ENCODE measurements at places on chromosomes 11 and 22.

DNA sequence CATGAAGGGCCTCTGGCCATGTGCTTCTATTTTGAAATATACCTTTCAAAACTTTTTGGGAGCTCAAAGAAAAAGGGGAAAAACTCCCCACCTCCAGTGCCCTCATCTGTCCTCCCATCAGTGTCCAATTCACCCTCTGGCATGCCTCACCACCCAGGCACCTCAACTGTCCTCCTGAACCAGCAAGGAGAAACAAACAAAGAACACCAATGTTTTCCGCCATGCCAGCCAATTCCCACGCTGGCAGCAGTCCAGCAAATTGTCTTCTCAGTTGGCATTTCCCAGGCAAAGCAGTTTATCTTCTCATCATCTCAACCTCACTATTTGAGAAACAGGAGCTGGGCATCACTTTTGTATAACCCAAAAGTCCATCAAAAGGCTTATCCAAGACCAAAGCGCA, 496.9 kb downstream of the SOX6 start:
- DNase-seq: no peak

GRCh38 chr11:26677566-26677965, 44.3 kb downstream of the SLC5A12 start:
- DNase-seq: no peak

GRCh38 chr22:45208993-45209838, 31.5 kb downstream of the KIAA0930 start:
- DNase-seq: no peak

- no peak for DNase-seq
Measured at GRCh38 chr22:35051013-35051535, 14.9 kb upstream of the ISX start.

DNA sequence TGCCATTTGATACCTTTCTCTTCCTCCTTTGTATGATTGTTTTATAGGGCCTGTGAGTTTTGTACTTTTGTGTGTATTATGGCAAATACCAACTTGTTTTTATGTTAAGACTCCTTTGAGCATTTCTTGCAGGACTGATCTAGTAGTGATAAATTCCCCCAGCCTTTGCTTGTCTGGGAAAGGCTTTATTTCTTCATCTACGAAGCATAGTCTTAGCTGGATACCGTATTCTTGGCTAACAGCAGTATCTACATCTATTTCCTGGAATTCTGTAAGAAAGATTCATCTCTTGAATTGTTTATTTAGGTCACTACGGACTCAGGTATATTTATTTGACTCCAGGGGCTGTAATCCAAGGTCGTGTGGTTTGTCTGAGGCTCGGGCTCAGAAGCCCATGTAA, 6.0 kb upstream of the NDUFS8 start:
- no peak for DNase-seq

- DNase-seq: no peak
Measured at GRCh38 chr22:10961043-10961860, 4566.7 kb upstream of the OR11H1 start.

DNA sequence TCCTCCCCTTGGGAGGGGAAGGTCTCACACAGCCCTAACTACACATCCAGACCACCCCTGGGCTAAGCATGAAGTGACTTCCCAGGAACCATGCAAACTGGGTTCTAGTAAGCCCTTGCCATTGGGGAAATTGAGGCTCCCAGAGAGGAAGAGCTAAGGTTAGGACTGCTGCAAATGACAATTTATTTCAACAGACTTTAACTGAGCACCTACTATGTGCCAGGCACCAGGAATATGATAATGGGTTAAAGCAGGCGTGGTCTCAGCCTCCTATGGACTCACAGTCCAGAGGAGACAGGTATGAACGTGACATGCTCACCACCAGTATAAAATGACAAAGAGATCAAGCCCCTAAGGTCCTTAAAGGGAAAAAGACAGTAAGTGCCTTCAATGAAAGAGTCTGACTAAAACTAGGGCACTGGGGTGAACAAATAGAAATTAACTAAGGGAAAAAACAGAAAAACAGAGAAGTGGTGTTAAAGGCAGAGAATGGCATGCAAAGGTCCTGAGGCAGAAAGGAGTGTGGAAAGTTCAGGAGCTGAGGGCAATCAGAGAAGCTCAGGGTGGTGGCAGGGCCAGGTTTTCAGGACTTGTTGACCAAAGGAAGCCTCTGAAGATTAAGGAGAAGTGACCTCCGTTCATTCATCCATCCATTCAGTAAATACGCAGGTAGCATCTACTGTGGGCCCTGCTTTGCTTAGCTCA, 14.4 kb upstream of the MN1 start:
- DNase-seq: no peak

GRCh38 chr11:1640076-1640946, 10.7 kb downstream of the KRTAP5-5 start:
- DNase-seq: peak; percentile 74

DNA sequence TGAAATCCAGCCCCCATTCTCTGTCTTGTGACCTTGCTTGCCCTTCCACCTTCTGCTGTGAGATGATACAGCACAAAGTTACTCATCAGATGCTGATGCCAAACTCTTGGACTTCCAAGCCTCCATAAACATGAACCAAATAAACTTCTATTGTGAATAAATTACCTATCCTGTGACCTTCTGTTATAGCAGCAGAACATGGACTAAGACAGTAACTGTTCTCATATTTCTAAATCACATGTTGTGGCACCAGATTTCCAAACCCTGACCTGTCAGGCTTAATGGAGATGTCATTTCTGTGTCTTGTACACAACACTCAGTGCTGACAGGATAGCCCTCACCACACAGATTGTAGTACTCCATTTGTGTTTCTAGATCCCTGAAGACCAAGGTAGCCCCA, 6.0 kb downstream of the SLC22A25 start:
- no peak for DNase-seq

DNA sequence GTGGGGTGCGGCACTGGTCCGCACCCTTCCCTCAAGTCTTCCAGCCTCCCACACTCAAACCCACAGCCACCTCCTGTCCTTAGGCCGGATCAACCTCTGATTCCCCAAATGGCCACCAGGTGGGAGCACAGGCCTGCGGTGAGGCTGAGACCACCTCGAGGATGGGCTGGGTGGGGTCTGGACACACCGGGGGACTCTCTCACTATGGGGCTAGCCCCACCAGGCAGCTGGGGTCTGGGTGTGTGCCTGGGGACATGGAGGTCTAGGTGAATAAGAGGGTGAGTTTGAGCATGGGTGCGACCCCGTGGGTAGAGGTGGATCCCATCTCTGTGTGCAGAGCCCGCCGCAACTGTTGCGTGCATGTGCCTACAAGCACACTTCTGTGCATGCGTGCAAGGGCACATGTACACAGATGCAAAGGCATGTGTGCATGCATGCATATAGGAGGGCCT, 32.6 kb downstream of the MYO18B start:
- DNase-seq: peak; percentile 59

GRCh38 chr11:76329983-76330382, 50.9 kb downstream of the THAP12 start:
- DNase-seq: no peak

- DNase-seq: peak; percentile 17
Measured at GRCh38 chr11:19714022-19714386, 1.4 kb downstream of the NAV2 start.

DNA sequence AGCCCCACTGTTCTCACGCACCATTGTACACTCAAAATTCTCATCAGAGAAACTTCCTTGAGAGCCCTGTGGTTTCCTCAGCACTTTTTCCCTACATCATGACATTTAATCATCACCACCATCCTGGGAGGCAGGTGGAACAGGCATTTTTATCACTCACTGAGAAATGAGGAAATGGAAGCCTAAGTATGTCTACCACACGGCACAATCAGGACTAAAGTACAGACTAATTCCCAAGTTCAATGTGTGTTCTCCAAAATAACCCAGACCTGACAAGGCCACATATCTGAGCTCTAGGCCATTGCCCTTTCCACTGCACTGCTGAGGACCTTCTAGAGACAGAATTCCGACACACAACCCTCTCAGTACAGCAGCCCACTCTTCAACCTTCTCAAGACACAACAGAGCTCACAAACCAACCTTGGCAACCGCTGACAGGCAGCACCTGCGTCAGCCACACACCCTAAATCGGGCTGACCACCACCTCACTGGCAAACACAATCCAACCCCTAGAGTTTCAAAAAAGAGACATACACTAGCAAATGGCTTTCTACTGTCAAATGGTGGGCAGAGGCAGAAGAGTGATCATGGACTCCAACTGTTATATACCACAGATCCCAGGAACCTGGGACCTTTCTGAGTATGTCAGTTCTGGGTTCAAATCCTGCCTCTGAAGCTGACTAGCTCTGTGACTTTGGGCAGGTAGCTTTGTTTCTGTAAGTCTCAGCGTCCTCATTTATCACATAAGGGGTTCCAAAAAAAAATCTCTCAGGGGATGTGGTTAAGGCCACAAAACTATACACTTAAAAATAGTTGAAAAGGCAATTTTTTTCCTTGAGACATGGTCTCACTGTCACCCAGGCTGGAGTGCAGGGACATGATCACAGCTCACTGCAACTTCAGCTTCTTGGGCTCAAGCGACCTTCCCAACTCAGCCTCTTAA, 16.3 kb downstream of the SMCO4 start:
- no peak for DNase-seq

GRCh38 chr22:22400099-22400498, 108.4 kb downstream of the ZNF280B start:
- DNase-seq: no peak

- no peak for DNase-seq
Measured at GRCh38 chr11:16153951-16154350, 202.4 kb downstream of the SOX6 start.

DNA sequence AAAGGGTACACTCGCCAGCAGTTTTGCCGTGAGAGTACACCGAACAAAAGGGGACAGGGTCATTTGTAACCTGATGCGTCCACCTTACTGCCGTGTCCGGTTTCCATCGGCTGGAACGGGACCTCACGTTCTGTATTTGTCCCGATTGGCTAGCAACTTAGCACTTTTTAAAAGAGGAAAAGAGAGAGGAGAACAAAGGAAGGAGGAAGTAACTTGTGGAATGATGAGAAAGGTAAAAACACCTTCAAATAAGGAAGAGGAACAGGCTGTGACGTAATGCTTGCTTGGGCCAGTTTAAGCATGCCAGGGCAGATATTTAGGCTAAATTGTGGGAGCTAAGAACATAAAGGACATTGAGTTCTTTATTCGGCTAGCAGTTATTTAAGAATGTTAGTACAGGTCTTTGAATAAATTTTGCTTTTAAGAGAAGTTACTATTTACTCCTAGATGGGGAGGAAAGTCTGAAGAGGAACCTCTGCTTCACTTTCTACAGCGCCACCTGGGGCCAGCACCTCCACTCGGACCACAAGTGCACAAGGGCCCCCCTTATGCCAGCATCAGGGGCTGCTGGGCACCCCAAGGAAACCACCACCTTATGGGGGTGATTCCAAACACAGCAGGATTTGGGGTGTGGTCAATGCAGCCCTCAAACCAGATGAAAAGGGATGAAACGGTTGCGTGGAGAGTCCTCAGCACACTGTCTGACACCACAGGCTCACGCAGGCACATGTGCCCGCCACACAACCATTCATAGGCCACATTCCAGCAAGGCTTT, 5.8 kb downstream of the ARSA start:
- DNase-seq: peak; percentile 44

DNA sequence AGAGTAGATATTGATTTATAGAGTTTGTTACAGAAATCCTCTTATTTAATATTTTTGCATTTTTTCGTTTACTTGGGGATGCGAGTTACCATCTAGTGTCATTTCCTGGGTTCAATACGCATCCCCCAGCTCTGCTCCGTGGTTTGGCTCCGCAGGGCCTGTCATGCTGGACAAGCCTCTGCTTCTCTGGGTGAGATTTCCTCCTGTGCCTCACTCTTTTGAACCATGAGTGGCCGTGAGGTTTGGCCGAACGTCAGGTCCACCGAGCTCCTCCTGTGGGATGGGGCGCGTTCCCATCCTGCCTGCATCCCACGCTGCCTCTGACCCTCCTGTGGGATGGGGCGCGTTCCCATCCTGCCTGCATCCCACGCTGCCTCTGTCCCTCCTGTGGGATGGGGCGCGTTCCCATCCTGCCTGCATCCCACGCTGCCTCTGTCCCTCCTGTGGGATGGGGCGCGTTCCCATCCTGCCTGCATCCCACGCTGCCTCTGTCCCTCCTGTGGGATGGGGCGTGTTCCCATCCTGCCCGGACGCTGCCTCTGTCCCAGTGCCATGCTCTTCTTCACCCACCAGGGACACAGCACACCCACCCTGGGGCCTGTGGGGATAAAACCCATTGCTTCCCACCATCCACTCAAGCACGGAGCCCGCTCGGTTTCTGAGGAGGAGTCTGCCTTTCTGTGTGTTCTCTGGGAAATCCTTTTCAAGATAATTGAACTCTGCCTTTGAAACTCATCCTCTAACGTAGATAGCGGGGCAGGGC, 506.8 kb downstream of the BRD1 start:
- DNase-seq: no peak

DNA sequence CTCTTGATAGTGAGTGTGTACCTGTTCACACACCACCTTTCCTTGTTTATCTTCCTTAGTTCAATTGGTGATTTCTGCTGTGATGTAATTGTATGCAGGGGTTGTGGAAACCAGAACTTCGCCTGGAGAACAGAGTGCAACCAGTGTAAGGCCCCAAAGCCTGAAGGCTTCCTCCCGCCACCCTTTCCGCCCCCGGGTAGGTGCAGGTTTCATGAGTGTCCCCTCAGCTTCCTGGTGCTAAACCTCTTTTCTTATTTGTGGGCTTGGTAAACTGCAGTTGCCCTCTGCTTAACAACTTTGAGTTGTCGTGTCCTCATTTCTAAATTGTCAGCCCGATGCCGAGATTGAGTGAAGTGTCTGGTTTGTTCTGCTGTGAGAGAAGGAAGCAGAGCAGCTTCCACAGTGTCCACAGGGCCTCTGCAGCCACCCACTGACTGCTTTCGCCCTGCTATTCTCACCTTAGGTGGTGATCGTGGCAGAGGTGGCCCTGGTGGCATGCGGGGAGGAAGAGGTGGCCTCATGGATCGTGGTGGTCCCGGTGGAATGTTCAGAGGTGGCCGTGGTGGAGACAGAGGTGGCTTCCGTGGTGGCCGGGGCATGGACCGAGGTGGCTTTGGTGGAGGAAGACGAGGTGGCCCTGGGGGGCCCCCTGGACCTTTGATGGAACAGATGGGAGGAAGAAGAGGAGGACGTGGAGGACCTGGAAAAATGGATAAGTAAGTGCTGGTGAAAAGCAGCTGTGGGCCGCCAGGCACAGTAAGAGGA, 7.1 kb upstream of the GAS2L1 start:
- no peak for DNase-seq

GRCh38 chr22:42615092-42615859, 593 bp upstream of the POLDIP3 start:
- peak; percentile 87 for DNase-seq
